ENCODE measurements at places on chromosomes 2 and 18.

DNA sequence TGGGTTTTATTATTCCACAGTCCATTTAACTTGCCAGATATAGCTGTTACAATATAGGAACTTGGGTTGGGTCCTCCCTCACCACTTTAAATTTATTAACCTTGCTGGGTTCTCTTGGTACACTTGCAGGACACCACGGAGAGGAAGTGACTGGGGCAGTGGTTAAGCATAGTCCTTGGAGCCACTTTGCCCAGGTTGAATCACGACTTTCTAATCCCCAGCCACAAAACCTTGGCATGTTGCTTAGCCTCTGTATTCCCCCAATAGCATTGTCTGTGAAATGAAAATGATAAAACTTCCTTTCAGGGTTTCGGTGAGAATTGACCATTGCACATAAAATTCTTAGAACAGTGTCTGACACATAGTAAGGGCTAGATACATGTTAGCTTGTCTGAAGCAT, 221.2 kb downstream of the IRS1 start:
- DNase-seq: no peak

GRCh38 chr2:175676813-175677212, 325.3 kb downstream of the LNPK start:
- no peak for DNase-seq

DNA sequence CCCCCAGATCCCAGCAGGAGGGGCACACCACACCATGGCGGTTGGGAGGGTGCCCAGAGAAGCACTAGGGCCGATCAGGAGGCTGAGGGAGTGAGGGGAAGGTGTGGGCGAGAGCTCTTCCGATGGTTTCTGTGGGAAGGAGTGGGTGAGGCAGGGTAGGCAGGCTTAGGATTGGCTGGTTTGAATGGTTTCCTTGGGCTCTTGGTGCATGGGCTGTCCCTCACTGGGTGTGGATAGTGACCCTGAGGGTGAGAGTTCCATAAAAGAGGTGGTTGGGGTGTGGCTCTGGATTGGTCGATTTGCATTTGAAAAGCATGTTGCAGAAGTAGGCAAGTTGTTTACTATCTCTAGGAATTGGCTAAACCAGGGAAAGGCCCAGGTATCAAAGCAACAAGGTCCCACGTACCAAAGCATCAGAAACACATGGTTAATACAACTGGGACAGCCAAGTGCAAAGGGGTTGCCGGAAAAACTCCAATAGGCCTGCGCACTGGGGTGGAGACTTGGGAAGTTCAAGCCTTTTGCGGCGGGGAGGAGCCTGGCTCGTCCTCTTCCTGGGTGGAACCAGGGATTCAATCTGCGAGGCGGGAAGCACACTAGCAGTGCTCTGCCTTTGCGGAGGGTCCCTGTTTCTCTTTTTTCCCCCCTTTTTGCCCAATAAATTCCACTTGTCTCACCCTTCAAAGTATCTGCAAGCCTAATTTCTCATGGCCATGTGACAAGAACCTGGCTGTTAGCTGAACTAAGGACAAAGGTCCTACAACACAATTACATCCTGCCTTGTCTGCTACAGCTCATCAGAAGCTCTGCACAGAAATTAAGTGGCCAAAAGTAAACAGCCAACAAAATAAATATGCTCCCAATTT, 43.2 kb downstream of the IL1R2 start:
- no peak for DNase-seq

DNA sequence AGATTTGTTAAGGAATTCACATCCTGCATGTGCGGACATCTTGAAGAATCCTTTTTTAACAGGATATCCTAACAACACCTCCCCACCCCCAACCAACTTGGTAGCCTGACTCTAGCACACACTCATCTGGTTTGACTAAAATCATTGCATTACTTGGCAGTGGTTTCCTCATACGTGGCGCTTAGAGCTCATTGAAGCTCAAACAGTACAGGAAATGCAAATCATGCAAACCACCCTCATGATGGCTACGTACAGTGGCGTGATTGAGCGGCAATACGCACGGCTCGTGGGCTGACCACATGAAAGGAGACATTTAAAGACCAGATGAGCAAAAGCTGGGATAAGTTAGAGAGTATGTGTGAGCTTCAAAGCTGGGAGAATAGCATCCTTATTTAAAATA, 336.2 kb downstream of the ZEB2 start:
- peak; percentile 45 for DNase-seq

DNA sequence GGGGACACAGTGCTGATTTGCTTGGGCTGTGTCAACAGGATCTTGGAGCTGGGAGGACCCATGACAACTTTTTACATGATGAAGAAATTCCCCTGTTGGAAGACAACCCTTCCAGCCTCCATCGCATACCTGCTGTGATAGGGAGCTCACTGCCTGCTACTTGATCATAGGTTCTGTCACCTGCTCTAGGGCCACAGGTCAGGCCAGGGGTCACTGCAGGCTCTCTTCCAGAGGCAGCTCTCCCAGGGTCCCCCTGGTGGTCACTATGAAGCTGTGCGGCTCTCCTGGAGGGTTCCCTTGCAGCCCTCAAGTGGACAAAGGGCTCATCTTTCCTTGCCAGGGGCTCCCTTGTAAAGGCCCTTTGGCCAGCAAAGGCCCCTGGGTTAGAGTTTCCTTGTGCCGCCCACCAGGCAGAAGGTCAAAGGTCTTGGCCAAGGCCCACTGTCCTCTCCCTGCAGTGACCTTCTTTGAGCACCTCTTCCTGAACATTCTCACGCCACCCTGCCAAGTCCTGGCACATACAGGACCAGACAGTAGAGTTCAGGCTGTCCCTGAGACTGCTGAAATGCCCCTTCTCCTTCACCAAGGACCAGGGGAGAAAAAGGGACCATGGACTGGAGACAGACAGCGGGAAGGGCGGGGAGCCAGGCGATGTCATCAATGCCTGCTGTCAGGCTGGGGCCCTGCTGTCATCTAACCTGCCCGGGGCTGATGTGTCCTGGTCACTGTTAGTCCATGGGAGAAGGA, 345.1 kb downstream of the DYSF start:
- no peak for DNase-seq

DNA sequence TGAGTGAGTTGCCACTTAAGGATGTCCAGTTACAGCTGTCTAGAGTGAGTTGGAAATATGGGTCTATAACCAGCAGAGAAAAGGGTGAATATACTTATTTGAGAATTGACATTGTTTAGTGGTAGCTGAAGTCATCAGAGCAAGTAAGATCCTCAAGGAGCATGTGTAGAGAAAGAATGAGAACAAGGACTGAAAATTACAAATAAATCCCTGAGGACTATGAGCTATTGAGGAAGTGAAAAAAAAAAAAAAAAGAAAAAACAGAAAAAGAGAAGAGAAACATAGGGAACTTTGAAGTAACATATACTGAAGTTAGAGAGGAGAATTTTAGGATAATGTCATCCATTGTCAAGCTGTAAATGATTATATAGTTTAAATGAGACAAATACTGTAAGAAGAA, 134.0 kb upstream of the CCDC68 start:
- no peak for DNase-seq

GRCh38 chr18:23752363-23752762, 63.1 kb downstream of the LAMA3 start:
- no peak for DNase-seq

GRCh38 chr2:20526708-20527107, 79.8 kb downstream of the RHOB start:
- DNase-seq: no peak

DNA sequence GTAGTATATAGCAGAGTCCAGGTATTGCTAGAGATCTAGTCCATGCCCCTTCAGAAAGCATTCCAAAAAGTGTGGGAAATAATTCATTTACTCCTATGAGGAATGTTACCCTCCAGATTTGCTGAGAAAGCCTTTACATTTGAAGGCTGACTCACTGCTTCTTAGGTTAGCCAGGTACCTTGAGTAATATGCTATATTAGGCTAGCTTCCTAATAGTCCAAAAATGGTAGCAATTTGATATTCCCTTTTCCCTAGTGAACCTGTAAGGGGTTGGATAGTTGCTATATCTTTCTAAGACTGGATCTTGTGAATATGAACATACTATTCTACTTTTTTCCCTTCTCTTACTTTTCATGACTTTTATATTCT, 63.6 kb downstream of the SPOPL start:
- no peak for DNase-seq

- DNase-seq: no peak
Measured at GRCh38 chr2:223058952-223059716, 7.1 kb downstream of the KCNE4 start.

- DNase-seq: no peak
Measured at GRCh38 chr2:71858071-71858470, 289.6 kb downstream of the CYP26B1 start.

DNA sequence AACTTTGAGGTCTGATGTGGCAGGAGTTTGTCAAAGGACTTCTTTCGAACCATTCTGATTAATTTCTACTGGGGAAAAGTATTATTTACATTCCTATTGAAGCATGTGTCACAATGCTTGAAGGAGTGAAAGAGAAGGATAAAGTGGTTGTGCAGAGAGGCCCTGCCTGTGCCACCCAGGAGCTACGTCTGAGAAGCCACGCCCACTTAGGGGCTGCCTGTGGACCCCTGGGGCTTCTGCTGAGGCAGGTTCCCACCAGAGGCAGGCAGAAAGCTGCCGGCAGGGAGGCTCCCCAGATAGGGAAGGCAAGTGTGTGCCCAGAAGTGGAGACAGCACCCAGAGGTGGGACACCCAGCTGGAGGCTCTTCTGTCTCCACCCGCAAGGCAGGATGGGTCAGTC, 47.4 kb downstream of the GBX2 start:
- no peak for DNase-seq

DNA sequence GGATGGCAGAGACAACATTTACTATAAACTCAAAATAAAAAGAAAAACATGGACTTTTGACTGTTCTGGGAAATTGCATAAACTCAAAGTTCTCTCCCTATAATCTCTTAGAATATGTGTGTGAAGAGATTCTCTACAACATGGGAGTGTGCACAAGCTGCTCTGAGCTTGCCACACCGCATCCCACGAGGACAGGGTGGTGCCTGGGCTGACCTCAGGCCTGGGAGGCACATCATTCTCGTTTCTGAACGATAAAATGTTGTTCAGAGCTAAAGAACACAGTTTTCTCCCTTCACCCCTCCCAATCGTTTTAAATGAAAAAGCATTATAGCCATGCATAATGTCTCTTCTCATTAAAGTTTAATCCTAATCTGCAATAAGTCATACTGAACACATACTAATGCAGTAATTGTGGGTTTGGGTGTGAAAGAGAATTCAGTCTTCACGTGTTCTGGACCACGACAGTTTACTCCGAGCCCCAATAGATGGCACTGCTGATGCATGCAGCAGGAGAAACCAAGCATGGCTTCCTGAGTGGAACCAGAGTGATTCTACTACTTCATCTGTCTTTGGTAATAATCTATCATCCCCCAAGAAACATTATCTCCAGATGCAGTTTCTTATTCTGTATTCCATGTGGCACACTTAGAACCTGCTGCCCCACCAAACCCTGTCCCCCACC, 46.9 kb upstream of the LAMA1 start:
- no peak for DNase-seq

DNA sequence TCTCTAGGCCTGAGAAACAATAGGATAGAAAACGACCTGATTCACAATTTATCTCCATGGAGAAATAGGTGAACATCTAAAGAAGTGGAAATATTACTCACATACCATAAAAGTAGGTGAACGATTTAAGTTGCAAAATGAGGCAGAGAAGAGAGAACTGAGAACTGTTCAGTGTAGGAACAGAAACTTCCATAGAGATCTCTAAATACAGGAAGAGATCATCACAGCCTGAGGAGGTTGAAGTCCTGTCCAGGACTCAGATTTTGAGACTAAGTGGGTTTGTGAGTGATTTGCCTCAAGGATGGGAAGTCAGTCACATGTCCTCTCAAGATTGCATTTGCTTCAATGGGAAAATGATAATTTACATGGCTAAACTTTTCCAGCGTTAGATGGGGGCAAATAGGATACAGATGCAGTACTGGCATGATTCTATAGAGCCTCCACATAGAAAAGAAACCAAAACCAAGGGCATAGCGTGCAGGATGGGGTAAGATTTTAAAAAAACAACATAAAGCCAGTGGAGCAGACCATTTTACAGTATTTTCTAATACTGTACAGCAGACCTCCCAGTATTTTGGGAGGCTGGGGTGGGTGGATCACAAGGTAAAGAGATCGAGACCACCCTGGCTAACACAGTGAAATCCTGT, 68.8 kb downstream of the MEP1B start:
- DNase-seq: no peak

GRCh38 chr18:76619261-76619620, 124.2 kb upstream of the ZNF516 start:
- DNase-seq: no peak

- DNase-seq: no peak
Measured at GRCh38 chr2:237652181-237652580, 24.8 kb downstream of the LRRFIP1 start.

GRCh38 chr18:62399781-62400308, 74.7 kb downstream of the TNFRSF11A start:
- DNase-seq: no peak

- DNase-seq: no peak
Measured at GRCh38 chr2:159609811-159610549, 6.4 kb downstream of the BAZ2B start.

DNA sequence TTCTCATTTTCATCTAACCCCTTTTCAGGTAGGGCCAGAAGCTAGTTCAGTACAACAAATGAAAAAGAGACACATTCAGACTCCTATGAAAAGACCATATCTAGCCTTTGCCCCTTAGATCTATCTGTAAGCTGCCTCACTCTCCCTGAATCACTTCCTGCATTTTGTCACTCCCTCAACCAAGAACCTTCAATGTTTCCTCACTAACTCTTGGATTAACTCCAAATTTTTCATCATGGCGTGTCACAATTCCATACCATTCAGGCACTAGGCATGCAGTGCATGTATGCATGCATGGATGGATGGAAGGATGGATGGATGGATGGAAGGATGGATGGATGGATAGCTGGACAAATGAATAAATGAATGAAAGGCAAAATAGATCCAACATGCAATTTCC, 356.9 kb downstream of the TNS1 start:
- DNase-seq: no peak

DNA sequence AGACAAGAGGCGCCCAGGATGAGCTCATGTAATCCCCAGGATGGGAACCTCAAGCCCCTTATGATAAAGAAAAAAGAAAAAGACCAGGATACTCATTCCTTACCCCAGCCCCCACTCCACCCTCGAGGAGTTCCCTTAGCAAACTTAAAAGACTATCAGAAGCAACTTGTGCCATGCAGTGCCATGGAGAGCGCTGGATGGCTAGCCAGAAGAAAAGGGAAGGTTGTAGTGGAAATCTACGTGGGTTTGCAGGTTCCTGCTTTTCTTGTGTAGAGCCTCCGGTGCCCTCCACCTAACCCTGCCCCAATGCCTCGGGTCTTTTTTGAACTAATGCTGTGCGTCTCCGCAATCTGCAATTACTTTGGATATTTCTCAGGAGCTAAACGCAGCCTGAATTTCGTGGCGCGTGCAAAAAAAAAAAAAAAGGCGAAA, 16.2 kb upstream of the BCL11A start:
- no peak for DNase-seq
